Kidney glomerular epithelial cell (primary cell): ENCODE measurements at places on chromosomes 16 and 17.

GRCh38 chr17:10556301-10557005, 7.0 kb upstream of the MYH2 start:
- DNase-seq = no peak

DNA sequence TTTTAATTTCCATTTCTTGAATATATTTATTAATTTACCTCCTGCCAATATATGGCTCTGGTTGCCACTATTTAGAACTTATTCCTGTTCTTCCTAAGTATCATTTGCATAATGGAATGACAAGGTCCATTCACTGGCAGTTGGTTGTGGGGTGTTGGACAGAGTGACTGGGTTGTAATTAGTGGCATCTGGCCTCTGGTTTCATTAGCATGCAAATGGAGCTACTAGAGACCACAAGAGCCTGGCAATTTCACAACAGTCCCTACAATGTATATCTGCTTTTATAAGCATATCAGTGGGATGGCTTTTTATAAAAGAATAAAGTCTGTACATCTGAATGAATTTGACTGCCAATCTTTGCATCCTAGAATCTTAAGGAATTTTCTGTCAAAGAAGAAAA, 1030.9 kb upstream of the CDH8 start:
- DNase-seq = no peak

DNA sequence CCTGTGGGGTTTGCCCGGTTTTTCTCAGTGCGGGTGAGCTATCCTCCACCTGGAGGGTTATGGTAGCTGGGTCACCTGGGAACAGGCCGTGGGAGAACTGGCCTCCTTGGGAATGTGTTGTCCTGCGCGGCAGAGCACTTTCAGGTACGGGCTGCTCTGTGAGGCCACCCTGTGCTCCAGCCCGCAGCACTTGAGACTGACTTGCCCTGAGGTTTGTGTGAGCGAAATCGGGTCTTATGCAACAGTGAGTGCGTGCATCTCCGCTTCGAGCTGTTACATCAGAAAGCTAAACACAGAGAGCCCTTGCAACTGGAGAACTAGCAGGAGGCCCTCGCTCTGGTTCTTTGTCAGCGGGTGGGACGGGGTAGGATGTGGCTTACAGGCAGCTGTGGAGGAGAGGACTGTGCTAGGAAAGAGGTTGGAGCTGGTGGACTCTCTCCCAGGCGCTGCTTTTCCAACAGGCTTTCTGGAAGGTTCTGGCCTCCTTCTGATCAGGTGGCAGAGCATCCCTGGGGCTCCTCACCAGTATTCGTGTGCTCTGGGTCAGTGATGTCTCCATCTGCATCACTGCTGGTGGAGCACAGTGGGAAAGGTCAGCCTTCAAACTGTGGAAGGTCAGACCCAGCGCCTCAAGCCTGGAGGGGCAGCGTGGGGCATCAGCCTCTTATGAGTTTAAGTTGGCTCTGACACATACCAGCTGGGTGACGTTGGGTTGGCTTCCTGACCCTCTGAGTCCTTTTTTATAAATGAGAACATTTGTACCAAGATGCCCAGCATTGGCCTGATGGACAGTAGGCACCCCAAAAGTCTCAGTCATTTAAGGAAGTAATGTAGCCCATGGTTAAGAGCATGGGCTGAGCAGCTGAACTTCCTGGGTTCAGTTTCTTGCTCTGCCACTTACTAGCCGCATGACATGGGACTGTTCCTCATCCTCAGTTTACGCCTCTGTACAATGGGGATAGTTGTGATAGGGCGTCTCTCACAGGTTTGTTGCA, 76.3 kb downstream of the KSR1 start:
- DNase-seq = no peak

DNA sequence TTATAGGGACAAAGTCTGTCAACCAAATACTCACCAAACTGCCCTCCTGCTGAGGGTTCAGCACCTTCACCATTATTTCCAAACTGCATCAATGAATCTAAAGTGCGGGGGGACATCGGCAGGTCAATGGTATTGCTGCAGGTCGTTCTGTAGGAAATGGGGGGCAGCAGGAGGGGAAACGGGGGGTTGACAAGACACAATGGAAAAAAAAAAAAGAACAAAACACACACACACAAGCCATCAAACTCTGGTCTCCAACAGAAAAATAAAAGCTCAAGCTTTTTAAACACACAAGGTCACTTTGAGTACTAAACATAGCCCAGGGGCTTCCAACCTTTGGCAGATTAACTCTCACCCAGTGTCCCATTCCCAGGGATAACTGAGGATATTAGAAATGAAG, 28.5 kb downstream of the STAT5A start:
- no peak for DNase-seq

DNA sequence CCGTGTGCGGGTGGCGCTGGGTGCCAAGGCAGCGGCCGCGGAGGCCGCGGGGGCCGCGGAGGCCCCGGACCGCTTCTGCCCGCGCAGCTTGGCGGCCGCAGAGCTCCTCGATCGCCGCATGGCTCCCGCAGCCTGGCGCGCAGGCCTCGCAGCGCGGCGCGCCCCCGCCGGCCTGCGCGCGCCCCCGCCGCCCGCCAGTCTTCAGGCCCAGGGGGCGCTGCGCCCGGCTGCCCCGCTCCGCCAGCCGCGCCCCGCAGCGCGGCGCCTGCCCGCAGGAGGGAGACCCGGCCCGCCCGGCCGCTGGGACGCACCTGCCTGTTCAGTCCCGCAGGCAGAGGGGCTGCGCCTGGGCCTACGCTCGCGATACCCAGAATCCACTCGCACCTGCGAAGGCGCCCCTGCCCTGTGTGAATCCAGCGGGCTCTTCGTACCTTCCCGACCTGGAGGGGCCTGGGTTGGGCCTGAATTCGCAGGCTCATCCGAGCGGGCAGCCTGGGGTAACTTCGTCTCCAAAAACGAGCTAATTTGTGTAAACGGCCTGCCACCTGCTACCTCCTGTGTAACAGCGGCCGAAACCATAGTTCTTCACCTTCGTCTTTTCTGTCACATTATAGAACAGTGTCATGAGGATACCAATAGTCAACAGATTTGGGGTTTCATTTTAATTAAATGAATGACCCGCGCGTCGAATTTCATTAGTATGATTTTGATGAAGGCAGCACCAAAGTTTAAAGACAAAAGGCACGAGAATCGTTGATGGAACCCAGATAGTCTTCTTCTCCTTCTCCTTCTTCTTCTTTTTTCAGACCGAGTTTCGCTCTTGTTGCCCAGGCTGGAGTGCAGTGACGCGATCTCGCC, at the start of gene CENPV:
TSS of gene CENPV (minus strand) at position 153 of the 858 bp plus-strand sequence. CDS start at position 120, 33 bp downstream.
- no peak for DNase-seq
